Endothelial cell of umbilical vein (primary cell): ENCODE measurements at places on chromosomes 6 and 20. TPM values are rescaled to one million over a fixed set of nuclear protein-coding genes. Genes with fewer than 3 reads are reported as not detected.

Gene CCDC28A
- 10.5 and 12.8 TPM in 2 replicates for total RNA-seq

Gene TBC1D22B
- 12.7 and 13.6 TPM in 2 replicates for total RNA-seq

Gene DPPA5
- not detected in 2 replicates for total RNA-seq

Gene FAM209B
- not detected in 2 replicates for total RNA-seq

Gene NFYA
- 29.0 and 30.9 TPM in 2 replicates for total RNA-seq

Gene LTV1
- 26.6 and 26.9 TPM in 2 replicates for total RNA-seq

DNA sequence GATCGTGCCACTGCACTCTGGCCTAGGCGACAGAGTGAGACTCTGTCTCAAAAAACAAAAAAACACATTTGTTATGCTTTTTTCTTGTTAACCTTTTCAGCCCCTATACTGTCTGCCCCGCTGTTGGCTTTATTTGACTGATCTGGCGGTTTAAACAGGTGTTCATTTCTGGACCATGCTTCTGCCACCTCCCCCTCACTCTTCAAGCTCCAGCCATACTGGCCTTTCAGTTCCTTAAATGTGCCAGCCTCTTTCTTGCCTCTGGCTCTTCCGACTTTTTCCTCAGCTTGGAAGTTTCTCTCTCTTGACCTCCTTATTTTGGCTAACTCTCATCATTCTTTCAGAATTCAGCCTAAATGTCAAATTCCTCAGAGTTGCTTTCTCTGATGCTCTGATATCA lies 35.2 kb upstream of the TXLNB start:
- no peaks in the 10 kb centered on the region for H3K36me3 ChIP-seq
- no peak overlapping the region for H3K27ac ChIP-seq
- H3K27me3 ChIP-seq: no peaks in the 10 kb centered on the region
- no peak overlapping the region for H3K4me3 ChIP-seq
- peaks cover 6% of the 10 kb centered on the region for H3K4me1 ChIP-seq
- no peak for DNase-seq

GRCh38 chr6:18400831-18401446 lies 13.8 kb downstream of the RNF144B start:
- H3K27ac ChIP-seq: peak overlapping the region; percentile 84
- H3K4me3 ChIP-seq: no peak overlapping the region
- no peaks in the 10 kb centered on the region for H3K27me3 ChIP-seq

- H3K36me3 ChIP-seq: no peaks in the 10 kb centered on the region
- H3K27ac ChIP-seq: no peak overlapping the region
- no peaks in the 10 kb centered on the region for H3K27me3 ChIP-seq
- no peaks in the 10 kb centered on the region for H3K4me1 ChIP-seq
- no peak overlapping the region for H3K4me3 ChIP-seq
- no peak for DNase-seq
These were observed 106.7 kb upstream of the CST7 start for GRCh38 chr20:24842274-24842917.

GRCh38 chr20:40942006-40942405 lies 86.6 kb upstream of the TOP1 start:
- H3K36me3 ChIP-seq: no peaks in the 10 kb centered on the region
- no peak overlapping the region for H3K4me3 ChIP-seq
- no peak for DNase-seq
- no peaks in the 10 kb centered on the region for H3K27me3 ChIP-seq

GRCh38 chr6:150729188-150729748 lies 129.6 kb downstream of the PLEKHG1 start:
- no peak overlapping the region for H3K27ac ChIP-seq
- H3K36me3 ChIP-seq: no peaks in the 10 kb centered on the region
- no peak for DNase-seq
- H3K4me3 ChIP-seq: no peak overlapping the region
- no peaks in the 10 kb centered on the region for H3K27me3 ChIP-seq

- no peaks in the 10 kb centered on the region for H3K27me3 ChIP-seq
- H3K4me1 ChIP-seq: peaks cover 12% of the 10 kb centered on the region
- DNase-seq: peak; percentile 44
- H3K4me3 ChIP-seq: no peak overlapping the region
These were observed 114.6 kb upstream of the TCF21 start for GRCh38 chr6:133774356-133774755.

GRCh38 chr6:157644043-157644810 lies 178.8 kb upstream of the SNX9 start:
- H3K36me3 ChIP-seq: no peaks in the 10 kb centered on the region
- peak; percentile 41 for DNase-seq
- H3K4me3 ChIP-seq: no peak overlapping the region
- peaks cover 11% of the 10 kb centered on the region for H3K4me1 ChIP-seq
- no peak overlapping the region for H3K27ac ChIP-seq
- H3K27me3 ChIP-seq: no peaks in the 10 kb centered on the region

DNA sequence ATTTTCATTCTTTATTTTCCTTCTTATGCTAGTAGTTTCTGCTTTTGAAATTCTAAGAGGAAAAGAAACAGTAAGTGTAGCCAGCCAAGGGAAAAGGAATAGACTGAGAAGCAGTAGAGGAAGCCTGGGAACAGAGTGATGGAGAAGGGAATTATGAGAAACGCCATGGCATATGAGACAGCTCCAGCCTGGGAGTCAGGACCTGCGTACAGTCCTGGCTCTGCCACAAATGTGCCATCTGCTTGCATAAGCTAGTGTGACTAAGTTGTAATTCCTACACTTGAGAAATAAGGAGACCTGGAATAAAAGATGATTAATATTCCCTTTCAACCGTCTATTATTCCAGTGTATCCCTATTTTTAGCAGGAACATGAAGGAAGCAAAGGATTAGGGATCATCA lies 47.5 kb downstream of the OSTM1 start:
- no peak for DNase-seq
- no peaks in the 10 kb centered on the region for H3K36me3 ChIP-seq
- no peak overlapping the region for H3K4me3 ChIP-seq
- H3K27ac ChIP-seq: no peak overlapping the region
- peaks cover 2% of the 10 kb centered on the region for H3K27me3 ChIP-seq
- no peaks in the 10 kb centered on the region for H3K4me1 ChIP-seq

- peaks cover 34% of the 10 kb centered on the region for H3K36me3 ChIP-seq
- H3K4me3 ChIP-seq: no peak overlapping the region
- H3K4me1 ChIP-seq: no peaks in the 10 kb centered on the region
- no peaks in the 10 kb centered on the region for H3K27me3 ChIP-seq
- peak; percentile 74 for DNase-seq
These were observed 7.7 kb downstream of the CSTF1 start for GRCh38 chr20:56400001-56400640.

GRCh38 chr6:25907475-25908014 lies 22.9 kb downstream of the SLC17A2 start:
- DNase-seq: no peak
- H3K27ac ChIP-seq: no peak overlapping the region
- no peaks in the 10 kb centered on the region for H3K4me1 ChIP-seq
- no peaks in the 10 kb centered on the region for H3K27me3 ChIP-seq
- H3K36me3 ChIP-seq: no peaks in the 10 kb centered on the region

DNA sequence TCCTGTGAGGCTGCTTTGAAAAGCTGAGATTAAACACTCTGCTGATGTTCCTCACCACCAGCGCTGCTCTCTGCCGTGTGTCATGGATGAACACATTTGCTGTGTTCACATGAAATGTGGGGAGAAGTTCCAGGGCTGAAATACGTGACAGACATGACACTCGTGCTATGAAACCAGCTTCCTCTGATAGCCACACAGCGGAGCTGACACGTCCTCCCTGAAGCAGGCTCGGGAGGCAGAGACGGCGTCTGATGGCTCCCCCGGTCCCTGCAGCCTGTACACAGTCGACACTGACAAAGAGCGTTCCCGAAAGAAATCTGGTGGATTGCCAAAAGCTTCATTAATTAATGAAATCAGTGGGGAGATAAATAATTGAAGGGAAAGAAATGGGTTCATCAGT lies 17.5 kb downstream of the AGPAT4 start:
- DNase-seq: no peak
- no peaks in the 10 kb centered on the region for H3K36me3 ChIP-seq
- H3K27ac ChIP-seq: no peak overlapping the region
- H3K4me3 ChIP-seq: no peak overlapping the region
- H3K4me1 ChIP-seq: peaks cover 16% of the 10 kb centered on the region

DNA sequence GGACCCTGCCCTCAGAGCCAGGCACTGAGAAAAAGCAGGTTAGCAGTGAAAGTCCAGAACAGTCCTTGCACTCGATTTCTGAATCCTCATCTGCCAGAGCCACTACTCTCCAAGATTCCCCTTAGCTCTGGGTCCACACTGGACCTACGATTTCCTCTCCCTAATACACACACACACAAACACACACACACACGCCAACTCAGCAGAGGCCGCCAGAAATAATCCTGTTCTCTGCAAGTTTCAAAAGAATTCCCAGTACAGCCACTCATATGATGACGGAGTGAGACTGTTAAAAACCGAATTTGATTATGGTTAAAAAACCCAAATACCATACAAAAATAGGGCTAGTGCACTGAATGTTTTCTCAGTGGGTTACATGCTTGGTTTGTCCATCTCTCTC lies 90.8 kb downstream of the GMPR start:
- no peak for DNase-seq
- peaks cover 13% of the 10 kb centered on the region for H3K4me1 ChIP-seq
- no peak overlapping the region for H3K4me3 ChIP-seq
- H3K27me3 ChIP-seq: no peaks in the 10 kb centered on the region

DNA sequence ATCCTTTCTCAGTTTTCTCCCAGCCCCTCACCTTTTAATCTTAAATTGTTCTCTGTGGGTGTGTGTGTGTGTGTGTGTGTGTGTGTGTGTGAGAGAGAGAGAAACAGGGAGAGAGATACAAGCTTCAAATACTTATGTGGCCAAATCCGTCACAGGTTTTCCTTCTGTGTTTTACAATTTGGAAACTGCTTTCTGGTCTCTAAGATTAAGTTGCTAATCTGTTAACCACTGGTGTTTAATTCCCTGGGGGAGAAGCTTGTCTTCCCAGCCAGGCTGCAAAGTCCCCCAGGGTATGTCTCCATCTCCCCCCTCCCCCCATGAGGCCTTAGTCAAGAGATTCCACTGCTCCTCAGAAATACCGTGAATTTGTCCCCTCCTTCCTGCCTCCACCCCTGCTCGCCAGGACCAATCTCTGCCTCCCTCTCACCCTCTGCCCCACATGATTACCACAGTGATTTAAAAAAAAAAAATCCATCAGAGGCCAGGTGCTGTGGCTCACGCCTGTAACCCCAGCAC lies 49.0 kb downstream of the RIPOR3 start:
- no peak overlapping the region for H3K27ac ChIP-seq
- H3K36me3 ChIP-seq: no peaks in the 10 kb centered on the region
- no peaks in the 10 kb centered on the region for H3K27me3 ChIP-seq
- DNase-seq: no peak

DNA sequence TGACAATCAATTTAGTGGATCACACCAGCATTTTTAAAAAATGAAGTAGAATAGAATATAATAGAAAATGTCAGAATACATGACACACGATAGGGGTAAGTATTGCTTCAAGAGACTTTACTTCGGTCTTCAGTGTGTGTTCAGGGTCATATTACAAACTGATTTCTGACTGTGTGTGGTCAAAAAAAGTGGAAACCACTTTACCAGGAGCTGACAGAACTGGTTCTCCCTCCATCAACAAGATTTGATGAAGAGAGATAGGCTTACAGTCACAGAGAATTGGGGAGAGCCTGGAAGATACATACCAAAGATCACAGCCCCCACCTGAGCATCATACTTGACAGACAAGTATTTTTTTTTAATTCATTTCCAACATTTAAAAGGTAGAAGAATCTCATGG lies 21.7 kb downstream of the ARMC2 start:
- no peaks in the 10 kb centered on the region for H3K36me3 ChIP-seq
- no peak overlapping the region for H3K27ac ChIP-seq
- no peak for DNase-seq
- H3K4me1 ChIP-seq: no peaks in the 10 kb centered on the region
